ENCODE measurements at places on chromosomes 7 and 10.

DNA sequence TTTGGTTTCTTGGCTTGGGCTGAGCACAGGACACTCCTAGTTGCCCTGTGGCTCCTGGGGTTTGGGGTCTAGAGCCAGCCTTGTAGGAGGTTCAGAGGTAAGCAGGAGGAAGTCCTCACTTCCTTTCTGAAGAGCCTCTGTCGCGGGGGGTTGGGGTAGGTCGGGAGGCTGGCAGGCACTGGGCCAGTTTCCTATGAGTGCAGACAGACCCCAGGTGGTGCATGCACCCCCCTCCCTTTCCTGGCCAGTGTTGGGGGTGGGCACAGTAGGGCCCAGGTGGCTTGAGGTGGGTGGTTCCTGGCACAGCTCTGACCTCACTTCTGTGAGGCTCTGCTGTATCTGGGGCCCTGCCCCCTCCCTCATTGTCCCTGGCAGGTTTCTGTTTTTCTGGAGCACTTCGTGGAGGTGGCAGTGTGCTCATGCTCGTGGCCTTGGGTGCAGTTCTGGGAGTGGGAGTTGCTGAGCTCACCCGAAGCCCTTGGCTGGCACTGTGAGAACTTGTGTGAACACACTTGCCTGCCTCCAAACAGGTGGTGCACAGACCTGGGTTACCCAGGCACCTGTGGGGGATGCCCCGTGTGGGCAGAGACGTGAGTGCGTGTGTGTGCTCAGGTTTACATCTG, 1.8 kb downstream of the PALD1 start:
- no peak for DNase-seq

DNA sequence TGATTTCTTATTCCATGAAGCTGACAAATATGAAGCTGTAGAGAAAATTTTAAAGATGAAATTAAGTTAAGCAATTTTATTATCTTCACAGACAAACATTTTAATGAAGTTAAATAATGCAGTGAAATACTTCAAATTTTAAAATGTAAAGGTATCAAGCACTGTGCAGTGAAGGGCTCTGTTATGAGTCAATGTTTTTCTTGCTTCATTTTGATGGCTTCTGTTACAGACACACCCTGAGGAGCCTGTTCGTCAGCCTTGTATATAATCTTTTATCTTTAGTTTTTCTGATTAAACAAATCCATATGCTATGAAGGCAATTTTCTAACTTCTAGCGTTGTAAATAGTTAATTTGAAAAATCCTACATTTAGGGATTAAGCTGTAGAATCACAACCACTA, 18.5 kb downstream of the VSTM2A start:
- DNase-seq = no peak

DNA sequence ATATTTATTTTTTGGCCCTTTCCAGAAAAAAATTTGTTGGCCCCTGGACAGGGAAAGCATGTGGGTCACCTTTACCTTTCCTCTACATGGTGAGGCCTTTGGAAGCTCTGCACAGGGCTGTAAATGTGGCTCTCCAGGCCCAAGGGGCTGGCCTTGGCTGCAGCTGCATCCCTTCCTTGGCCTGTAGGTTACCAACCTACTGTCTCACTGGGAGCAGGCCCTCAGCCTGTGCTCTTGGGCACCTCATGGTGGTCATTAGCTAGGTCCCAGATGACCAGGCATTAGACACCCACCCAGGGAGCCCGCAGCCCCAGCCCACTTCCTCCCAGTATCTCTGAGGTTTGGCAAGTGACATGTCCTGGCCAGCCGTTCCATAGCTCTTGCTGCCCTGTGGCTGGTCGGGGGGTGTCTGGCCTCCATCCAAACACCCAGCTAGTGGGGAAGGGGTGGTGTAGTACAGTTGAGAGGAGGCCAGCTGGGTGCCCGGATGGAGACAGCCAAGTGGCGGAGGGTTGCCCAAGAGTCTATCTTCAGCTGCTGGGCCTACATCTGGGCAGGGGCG, 7.1 kb upstream of the CPA5 start:
- no peak for DNase-seq

GRCh38 chr7:117596134-117596533, 116.3 kb downstream of the CFTR start:
- no peak for DNase-seq

- DNase-seq = no peak
These were observed 598.3 kb downstream of the INHBA start for GRCh38 chr7:41104631-41105030.

DNA sequence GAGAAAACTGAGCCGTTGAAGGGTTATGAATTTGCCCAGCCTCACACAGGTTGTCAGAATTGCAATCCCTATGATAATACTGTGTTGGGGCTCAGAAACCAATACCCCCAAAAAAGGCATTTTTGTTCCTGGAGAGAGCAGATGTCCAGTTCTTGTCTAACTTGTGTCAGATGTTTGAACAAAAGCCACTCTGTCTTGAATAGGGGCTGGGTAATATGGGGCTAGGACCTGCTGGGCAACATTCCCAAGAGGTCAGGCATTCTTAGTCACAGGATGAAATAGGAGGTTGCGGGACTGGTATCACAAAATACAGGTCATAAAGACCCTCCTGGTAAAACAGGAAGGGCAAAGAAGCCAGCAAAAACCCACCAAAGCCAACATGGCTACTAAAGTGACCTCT, 482.1 kb downstream of the IPMK start:
- DNase-seq = no peak

DNA sequence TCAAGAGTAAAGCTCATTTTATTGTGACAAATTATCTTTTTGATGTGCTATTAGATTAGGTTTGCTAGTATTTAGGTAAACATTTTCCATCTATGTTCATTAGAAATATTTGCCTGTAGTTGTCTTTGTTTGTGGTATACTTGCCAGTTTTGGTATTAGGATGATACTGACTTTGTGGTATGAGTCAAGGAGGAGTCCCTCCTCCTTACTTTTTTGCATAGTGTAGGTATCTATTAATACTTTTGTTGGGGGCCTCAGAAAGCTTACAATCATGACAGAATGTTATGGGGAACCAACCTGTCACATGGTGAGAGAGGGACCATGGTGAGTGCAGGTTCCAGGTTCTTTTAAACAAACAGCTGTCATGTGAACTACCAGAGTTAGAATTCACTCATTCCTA, 102.1 kb downstream of the ZWINT start:
- DNase-seq = no peak

GRCh38 chr7:28095231-28095630, 85.4 kb downstream of the JAZF1 start:
- DNase-seq = no peak

DNA sequence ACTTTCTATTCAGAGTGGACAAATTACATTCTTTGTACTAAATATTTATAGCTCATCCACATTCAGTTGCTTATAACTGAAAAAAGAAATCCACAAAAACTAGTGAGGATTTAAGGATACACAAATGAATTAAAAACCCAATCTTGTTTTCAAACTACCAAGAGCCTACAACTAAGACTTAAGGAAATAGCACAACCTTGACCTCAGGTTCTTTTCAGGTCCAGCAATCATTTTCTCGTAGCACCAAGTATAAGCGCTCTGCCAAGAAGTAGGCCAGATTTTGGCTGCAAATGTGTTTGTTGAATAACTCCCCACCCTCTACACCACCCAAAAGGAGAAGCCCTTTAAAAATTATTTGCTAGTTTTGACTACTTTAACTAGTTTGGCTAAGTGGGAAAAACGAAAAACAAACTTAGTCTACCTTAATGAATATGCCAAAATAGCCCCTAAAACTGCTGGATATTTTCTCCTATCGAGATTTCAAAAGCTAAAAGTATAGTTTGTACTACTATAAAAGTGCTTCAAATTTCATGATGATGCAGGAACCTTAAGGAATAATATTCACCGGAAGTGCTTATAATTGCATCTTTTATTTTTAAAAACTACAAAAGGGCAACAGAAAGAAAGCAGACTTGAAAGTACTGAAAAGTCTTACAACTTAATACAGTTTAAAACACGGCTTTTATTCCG, 2.7 kb upstream of the KMT2E start:
- no peak for DNase-seq

DNA sequence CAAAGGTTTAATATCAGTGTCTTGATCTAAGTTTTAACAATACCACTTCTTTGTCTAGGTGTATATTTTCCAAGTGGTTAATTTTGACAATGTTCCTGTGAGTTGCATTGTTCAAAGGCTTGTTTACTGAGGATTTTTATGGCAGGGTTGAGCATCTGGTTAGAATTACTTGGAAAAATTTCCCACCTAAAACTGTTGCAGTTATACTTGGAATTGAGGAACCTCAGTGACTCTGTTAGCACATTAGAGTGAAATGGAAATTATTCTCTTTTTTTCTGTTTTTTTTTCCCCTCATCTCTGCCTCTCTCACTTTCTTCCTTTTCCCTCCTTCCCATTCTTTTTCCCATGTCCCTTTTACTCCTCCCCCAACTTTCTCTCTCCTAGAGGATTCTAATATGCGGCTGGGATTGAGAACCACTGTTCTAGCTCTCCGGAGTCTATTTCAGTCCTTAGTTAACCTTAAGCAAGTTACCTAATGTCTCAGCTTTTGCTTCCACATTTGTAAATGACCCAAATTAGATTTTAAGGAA, 107.0 kb downstream of the PODXL start:
- no peak for DNase-seq

DNA sequence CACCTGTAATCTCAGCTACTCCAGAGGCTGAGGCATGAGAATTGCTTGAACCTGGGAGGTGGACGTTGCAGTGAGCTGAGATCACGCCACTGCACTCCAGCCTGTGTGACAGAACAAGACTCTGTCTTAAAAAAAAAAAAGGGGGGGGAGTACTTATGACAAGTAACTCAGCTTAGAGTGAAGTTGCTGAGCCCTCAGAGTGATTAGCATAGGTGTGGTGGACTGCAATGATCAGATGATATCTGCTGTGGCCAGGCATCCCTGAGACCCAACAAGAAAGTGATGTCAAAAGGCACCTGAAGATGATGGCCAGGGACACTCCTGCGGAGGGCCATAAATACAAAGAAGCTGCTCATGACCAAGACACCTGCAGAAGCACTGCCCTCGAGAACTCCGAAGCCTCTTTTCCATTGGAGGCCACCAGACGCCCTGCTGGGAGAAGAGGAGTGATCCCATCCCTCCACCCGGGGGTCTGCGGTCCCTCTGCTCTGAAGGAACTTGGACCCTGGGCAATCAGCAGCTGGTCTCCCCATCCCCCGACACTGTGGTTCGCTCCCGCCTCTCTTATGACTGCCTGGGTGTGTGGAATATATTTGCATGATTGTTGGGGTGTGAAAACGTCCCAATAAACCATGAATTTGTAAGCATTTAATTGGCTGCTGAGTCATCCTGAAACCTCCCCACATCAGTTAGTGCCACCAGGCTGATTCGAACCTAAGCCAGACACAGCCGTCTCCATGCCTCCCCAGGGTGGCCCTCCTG, 46.0 kb downstream of the RASGEF1A start:
- no peak for DNase-seq
